ENCODE measurements at places on chromosomes 11 and 22. TPM values are rescaled to one million over a fixed set of nuclear protein-coding genes. Genes with fewer than 3 reads are reported as not detected.

- H3K27ac ChIP-seq = no peak overlapping the region
- no peak overlapping the region for H3K4me3 ChIP-seq
- peaks cover 5% of the 10 kb centered on the region for H3K27me3 ChIP-seq
- DNase-seq = no peak
- peaks cover 29% of the 10 kb centered on the region for H3K4me1 ChIP-seq
Observed at GRCh38 chr11:45926001-45926401, 3.5 kb downstream of the LARGE2 start.

DNA sequence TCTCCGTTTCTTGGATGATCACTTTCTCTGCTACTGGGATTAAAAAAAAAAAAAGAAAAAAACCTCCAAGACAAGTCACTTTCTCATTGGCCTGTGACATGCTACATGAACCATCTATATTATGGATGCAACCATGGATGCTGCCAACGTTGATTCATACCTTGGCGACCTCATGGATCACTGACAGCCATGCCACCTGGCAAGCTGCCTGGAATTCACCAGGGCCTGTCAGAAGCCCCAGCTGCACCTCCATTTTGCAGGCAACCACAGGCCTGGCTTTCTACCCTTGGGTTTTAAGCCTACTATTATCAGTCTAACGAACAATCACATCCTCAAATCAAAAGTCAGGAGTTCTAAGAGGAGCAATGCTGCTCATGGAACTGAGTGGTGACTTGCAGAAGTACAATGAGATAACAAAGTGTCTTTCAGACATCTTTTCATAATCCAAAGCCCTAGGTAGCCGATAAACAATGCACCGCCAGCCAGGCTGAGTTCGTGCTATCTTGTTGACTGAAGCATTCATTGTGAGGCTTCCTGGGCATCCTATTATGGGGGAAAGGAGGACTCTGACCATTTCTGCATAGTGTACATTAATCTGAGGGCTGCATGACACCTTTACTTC is 48.0 kb upstream of the CADM1 start:
- H3K36me3 ChIP-seq = no peaks in the 10 kb centered on the region
- H3K4me3 ChIP-seq = no peak overlapping the region
- no peak overlapping the region for H3K27ac ChIP-seq
- DNase-seq = no peak
- no peaks in the 10 kb centered on the region for H3K27me3 ChIP-seq

GRCh38 chr22:27788500-27789288 is 12.9 kb downstream of the MN1 start:
- no peak overlapping the region for H3K4me3 ChIP-seq
- no peaks in the 10 kb centered on the region for H3K4me1 ChIP-seq
- H3K27ac ChIP-seq = no peak overlapping the region
- H3K27me3 ChIP-seq = peaks cover 11% of the 10 kb centered on the region
- H3K36me3 ChIP-seq = no peaks in the 10 kb centered on the region

GRCh38 chr11:843818-844692 is 1.4 kb downstream of the TSPAN4 start:
- peak overlapping the region; percentile 25 for H3K27ac ChIP-seq
- peaks cover 14% of the 10 kb centered on the region for H3K36me3 ChIP-seq
- H3K4me3 ChIP-seq = peak overlapping the region; percentile 78
- DNase-seq = peak; percentile 53

GRCh38 chr11:133945087-133945974 is 11.4 kb downstream of the IGSF9B start:
- no peaks in the 10 kb centered on the region for H3K27me3 ChIP-seq
- peaks cover 54% of the 10 kb centered on the region for H3K36me3 ChIP-seq
- H3K4me1 ChIP-seq = peaks cover 67% of the 10 kb centered on the region
- peak overlapping the region; percentile 81 for H3K4me3 ChIP-seq
- peak; percentile 95 for DNase-seq

DNA sequence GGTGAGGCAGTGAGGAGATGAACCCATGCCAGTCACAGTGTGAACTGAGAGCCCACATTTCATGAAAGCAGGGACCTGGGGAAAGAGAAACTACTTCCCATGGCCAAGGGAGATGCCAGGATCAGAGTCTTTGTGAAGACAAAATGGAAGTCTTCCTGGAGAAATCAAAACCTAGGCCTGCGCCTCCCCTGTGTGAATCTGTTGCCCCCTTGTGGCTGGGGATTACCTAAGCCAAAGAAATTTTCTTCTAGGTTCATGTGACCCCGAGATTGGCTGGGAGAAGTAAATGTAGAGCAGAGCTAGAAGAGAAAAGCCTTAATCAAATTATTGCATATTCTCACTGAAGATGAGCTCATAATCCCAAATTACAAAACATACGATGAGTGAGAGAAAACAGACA is 1075.3 kb downstream of the TBC1D22A start:
- no peaks in the 10 kb centered on the region for H3K36me3 ChIP-seq
- peak; percentile 27 for DNase-seq
- no peak overlapping the region for H3K27ac ChIP-seq
- H3K27me3 ChIP-seq = peaks cover 6% of the 10 kb centered on the region

DNA sequence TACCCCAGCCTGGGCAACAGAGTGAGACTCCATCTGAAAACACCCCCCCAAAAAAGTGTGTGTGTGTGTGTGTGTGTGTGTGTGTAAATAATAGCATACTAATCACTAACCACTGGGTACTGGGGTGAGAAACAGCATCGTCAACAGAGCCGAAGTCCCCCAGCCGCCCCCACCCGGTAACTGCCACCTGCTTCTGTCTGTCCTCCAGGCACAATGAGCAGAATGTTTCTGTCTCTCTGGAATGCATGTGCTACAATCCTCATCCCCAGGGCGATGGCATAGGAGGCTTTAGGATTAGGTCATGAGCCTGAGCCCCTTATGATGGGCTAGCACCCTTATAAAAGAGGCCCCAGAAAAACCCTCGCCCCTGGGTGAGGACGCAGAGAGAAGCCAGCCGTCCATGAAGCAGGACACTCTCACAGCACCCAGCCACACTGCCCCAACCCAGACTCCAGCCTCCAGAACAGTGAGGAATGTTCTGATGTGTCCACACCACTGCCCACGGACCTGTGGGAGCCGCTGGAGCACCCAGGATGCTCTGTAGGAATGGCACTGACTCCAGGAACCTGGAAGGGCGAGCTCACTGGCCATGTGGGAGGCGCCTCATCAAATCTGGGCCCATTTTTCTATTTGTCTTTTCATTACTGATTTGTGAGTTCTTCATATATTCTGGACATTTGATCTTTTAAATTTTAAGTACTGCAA is 9.9 kb downstream of the TTLL8 start:
- H3K4me3 ChIP-seq = no peak overlapping the region
- H3K4me1 ChIP-seq = peaks cover 9% of the 10 kb centered on the region
- peaks cover 15% of the 10 kb centered on the region for H3K27me3 ChIP-seq
- H3K36me3 ChIP-seq = no peaks in the 10 kb centered on the region

DNA sequence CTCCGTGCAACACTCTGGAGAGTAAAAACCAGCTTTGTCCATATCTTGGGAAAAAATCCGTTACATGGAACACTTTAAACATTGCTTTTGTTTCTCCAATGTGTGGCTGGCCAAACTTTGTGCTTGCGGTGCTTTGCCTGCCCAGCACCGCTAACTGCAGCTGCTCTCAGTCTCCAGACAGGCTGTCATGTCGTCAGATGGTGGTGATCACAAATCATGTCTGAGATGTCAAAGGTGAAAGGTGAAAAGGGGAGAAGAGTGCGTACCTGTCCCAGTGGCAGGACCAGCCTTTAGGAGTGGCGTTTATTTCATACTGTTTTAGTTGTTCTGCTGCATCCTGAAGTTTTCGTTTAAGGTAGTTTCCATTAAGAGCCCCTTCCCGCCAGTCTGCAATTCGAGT is 17.1 kb upstream of the AGBL2 start:
- peaks cover 4% of the 10 kb centered on the region for H3K4me1 ChIP-seq
- no peak overlapping the region for H3K27ac ChIP-seq
- no peak overlapping the region for H3K4me3 ChIP-seq
- H3K27me3 ChIP-seq = no peaks in the 10 kb centered on the region

DNA sequence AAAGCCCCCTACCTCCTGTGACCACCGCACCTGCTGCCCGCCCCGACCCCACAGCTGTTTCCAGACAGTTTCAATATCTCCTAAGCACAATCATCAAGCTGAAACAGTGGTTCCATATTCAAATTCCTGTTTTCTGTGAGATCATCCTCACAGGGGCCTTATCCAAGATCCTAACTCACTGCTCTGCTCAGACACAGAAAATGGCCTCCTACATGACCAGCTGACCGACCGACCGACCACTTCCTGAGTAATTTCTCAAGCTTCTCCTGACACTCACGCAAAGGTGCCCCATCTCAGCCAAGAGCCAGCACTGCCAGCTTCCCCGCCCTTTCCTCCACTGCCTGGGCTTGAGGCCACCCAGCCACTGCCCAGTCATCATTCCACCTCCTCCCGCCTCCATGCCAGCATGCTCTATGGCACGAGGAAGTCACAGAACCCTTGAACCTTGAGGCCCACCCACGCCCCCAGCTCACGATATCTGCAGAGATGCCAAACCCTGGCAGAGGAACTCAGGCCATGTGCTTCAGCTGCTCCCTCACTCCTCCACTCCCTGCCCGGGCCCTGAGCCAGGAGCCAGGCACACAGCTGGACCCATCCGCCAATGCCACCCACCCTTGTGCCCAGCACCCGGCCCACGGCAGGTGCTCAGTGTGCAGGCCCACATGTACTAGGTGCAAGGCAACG is 14.0 kb downstream of the KIAA0930 start:
- no peak overlapping the region for H3K4me3 ChIP-seq
- H3K27ac ChIP-seq = no peak overlapping the region

GRCh38 chr22:41770715-41771468 is 29.6 kb upstream of the CCDC134 start:
- no peaks in the 10 kb centered on the region for H3K36me3 ChIP-seq
- H3K27ac ChIP-seq = no peak overlapping the region
- no peaks in the 10 kb centered on the region for H3K27me3 ChIP-seq
- H3K4me1 ChIP-seq = peaks cover 5% of the 10 kb centered on the region

DNA sequence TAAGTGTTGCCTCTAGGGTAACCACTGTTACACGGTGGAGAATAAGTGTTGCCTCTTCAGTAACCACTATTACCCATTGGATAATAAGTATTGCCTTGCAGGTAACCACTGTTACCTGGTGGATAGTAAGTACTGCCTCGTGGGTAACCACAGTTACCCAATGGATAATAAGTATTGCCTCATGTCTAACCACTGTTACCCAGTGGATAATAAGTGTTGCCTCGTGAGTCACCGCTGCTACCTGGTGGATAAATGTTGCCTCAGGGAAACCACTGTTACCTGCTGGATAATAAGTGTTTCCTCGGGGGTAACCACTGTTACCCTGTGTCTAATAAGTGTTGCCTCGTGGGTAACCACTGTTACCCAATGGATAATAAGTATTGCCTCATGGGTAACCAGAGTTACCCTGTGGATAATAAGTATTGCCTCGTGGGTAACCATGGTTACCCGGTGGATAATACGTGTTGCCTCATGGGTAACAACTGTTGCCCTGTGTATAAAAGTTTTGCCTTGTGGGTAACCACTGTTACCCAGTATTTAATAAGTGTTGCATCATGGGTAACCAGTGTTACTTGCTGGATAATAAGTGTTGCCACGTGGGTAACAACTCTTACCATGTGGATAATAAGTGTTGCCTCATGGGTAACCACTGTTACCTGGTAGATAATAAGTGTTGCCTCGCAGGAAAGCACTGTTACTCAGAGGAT is 12.3 kb upstream of the NXPE4 start:
- no peaks in the 10 kb centered on the region for H3K27me3 ChIP-seq
- H3K36me3 ChIP-seq = no peaks in the 10 kb centered on the region
- H3K27ac ChIP-seq = no peak overlapping the region
- no peak overlapping the region for H3K4me3 ChIP-seq
- no peak for DNase-seq

DNA sequence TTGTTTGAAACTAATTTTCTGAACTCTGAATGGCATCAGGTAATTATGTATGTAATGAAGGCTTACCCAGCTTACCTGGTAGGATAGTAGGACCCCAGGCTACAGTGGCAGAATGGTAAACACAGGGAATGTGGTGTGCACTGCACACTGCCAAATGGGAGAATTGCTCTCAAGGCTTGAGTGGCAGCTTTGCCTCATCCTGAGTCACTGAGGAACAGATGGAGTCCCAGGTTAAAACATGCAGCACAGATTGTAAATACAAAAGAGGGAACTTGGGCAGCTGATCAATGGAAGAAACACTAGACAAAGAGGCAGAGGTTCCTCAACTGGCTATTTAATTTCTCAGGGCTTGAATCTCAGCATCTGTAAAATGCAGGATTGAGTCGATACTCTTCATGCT is 24.4 kb downstream of the GPR83 start:
- H3K4me1 ChIP-seq = no peaks in the 10 kb centered on the region
- no peaks in the 10 kb centered on the region for H3K27me3 ChIP-seq
- no peak overlapping the region for H3K27ac ChIP-seq

GRCh38 chr11:3824714-3825472 is 15.9 kb downstream of the RHOG start:
- peak overlapping the region; percentile 76 for H3K27ac ChIP-seq
- H3K36me3 ChIP-seq = peaks cover 46% of the 10 kb centered on the region
- DNase-seq = peak; percentile 92
- H3K4me3 ChIP-seq = no peak overlapping the region
- no peaks in the 10 kb centered on the region for H3K27me3 ChIP-seq
- H3K4me1 ChIP-seq = peaks cover 34% of the 10 kb centered on the region

DNA sequence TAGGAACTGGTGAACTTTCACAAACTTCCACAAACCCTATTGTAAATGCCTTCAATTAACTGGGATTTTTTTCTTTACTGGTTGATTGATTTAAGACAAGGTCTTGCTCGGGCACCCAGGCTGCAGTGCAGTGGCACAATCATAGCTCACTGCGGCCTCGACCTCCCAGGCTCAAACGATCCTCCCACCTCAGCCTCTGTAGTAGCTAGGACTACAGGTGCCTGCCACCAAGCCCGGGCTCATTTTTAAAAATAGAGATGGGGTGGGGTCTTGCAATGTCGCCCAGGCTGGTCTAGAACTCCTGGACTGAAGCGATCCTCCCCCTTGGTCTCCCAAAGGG is 35.7 kb upstream of the POLA2 start:
- H3K27ac ChIP-seq = no peak overlapping the region
- peaks cover 7% of the 10 kb centered on the region for H3K4me1 ChIP-seq
- peak overlapping the region; percentile 72 for H3K4me3 ChIP-seq
- no peaks in the 10 kb centered on the region for H3K36me3 ChIP-seq
- DNase-seq = no peak

- no peaks in the 10 kb centered on the region for H3K4me1 ChIP-seq
- no peak overlapping the region for H3K27ac ChIP-seq
- no peaks in the 10 kb centered on the region for H3K36me3 ChIP-seq
- no peaks in the 10 kb centered on the region for H3K27me3 ChIP-seq
- no peak for DNase-seq
- no peak overlapping the region for H3K4me3 ChIP-seq
Observed at GRCh38 chr11:111961389-111962300, 24.5 kb downstream of the DIXDC1 start.

GRCh38 chr11:12414611-12415010 is 37.2 kb downstream of the PARVA start:
- no peaks in the 10 kb centered on the region for H3K4me1 ChIP-seq
- H3K27me3 ChIP-seq = peaks cover 2% of the 10 kb centered on the region
- no peaks in the 10 kb centered on the region for H3K36me3 ChIP-seq
- H3K4me3 ChIP-seq = no peak overlapping the region

The DKK3 gene
- not detected for total RNA-seq

The SPON1 gene
- total RNA-seq = 0.96 TPM

The OR4C46 gene
- total RNA-seq = not detected

The MAML2 gene
- 12.5 TPM for total RNA-seq

The IL18 gene
- total RNA-seq = not detected

The TENM4 gene
- not detected for total RNA-seq

The SLC22A25 gene
- not detected for total RNA-seq

The OR8G1 gene
- total RNA-seq = not detected

Data from activated CD8-positive, alpha-beta T cell treated with anti-CD3 and anti-CD28 coated beads for 36 hours (primary cell).